ENCODE measurements at places on chromosomes 2 and 18.
A peak's percentile ranks its signal among the peaks of the same experiment; 100 is the strongest.

DNA sequence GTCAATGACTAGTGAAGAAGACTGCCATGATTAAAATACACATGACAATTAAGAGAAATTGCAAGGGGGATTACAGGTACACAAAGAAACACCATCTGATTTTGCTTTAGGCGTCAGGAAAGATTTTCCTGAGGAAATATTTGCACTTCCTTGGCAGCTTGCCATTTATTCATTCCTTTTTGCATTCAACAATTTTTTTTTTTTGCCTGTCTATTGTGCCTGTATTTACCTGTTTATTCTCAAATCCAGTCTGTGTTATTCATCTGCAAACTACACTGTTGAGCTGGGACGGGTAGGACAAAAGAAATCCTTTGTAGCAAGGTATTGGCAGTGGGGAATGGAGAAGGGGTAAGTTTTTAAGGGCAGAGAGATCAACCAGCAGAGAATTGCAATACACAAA is 31.8 kb downstream of the SMAD2 start:
- peak; percentile 63 for DNase-seq

DNA sequence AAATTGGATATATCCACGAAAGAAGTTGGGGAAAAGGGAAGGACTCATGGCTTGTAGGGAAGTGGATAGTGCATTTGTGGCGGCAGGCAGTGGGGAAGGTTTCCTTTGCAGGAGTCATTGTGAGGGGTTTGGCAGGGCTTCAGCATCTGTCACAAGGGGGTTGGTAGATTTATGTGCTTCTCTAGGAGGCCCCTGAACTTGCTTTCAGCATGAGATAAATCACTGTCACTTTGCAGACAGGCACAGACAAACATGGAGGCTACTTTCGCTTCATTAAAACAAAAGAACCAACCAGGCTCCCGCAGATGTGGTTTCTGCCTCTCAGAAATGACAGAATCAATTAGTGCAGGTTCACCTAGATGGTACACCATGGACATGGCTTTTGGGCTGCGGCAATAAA is 340.7 kb downstream of the TGIF1 start:
- peak; percentile 88 for DNase-seq

GRCh38 chr18:32701313-32701712 is 71.5 kb downstream of the KLHL14 start:
- no peak for DNase-seq

DNA sequence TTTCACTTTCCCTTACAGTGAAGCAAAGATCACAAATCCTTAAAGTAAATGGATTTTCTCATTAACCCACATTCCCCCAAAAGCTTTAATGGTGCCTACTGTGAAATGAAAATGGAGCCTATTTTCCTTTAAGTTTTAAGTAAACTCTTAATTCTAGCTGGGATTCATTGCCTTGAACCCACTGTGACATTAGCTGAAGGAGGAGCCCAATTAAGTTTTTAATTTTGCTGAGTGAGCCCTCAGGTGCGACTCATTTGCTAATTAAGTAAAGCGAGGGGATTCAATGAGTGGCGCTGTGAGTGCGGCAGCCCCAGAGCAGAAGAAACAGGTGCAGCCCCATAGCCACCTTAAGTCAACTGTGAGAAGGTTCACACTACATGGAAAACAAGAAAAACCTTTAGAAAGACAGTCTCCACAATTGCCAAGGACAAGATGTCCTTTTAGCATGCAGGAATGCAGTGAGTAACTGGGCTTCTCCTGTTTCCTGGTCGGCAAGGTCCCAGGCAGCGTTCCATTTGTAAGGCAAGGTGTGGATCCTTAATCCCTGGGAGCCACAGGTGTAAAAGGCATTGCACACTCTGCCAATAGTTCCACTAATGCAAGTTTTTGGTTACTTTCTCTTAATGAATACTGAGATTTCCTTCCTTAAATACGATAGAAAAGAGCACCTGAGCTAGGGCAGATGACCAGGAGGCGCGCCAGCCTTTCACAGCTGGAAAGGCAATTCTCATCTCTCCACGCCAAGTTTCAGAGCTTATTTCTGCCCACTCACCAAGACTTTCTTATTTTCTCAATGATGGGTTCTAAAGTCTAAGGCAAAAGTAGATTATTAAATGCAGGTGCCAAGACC is 87.7 kb downstream of the TMEM18 start:
- no peak for DNase-seq

All from lung microvascular endothelial cell (primary cell).